Right kidney (tissue), 9 donors: ENCODE measurements at places on chromosomes 7 and 10.

DNA sequence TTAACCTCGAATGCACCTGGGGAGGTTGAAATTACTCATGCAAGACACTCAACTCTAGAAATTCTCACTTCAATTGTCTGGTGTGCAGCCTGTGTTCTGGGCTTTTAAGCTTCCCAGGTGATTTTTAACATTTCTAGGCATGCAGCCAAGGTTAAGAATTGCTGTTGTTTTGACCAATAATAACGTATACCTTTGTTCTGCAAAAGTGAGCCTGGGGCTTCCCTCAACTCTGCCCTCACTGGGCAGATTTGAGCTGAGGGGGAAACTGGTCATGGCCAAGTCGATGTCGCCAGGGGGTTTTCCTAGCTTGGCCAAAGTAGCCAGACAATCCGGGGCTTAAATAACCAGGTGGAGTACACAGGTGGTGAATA is 568 bp downstream of the PRSS2 start:
- DNase-seq = no peak

DNA sequence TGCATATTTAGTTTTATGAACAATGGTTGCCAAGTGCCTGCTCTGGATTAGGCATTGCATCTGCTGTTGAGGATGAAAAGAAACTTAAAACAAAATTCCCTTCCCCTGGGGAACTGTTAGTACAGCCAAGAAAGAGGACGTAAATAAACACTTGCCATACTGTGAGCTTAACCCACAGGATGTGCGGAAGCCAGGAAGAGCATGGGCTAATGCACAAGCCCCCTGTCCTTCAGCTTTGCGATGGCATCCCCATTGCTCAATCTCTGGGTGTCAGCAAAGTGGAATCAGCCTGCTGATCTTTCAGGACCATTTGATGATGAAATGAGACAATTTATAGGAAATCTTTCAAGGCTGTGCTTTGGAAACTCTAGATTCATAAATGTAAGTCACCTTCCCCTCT is 399.9 kb upstream of the IGFBP3 start:
- DNase-seq = no peak

GRCh38 chr7:80346704-80347103 is 165.2 kb downstream of the GNAT3 start:
- DNase-seq = no peak

DNA sequence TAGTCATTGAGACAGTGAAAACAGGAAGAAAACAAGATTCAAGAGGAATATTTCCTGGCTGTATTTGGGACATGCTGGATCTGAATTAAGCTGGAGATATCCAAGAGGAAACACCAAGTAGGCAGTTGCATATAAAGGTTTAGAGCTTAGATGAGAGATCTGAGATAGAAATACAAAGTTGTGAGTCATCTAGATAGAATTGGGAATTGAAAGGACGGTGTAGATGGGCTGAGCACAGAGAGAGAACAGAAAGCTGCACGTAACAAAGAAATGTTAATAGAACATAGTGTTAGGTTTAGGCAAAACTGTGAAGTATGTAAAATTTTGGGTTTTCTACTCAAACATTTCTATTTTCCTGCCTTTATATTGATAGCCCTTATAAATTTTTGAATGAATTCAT is 218.5 kb upstream of the TMEM196 start:
- DNase-seq = no peak

DNA sequence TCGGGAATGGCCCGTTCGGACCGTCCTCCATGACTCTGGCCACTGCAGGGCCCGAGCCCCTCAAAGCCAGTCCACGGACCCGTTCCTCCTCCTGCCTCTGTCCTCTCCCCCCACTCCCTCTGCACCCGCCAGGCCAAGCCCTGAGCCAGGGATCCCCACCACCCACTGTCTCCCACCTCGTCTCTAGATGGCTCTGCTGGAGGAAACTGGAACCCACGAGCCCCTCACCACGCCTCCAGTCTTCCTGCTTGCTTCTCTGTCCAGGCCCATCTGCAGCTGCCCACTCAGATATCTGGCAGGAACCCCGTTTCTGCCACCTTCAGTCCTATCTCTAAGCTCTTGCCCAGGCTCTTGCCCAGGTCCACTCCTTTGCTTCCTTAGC is 24.3 kb downstream of the GRID2IP start:
- no peak for DNase-seq
